ENCODE measurements at places on chromosomes 11 and 22.
A peak's percentile ranks its signal among the peaks of the same experiment; 100 is the strongest.

GRCh38 chr22:44538051-44538450, 40.0 kb upstream of the RTL6 start:
- no peak for DNase-seq

DNA sequence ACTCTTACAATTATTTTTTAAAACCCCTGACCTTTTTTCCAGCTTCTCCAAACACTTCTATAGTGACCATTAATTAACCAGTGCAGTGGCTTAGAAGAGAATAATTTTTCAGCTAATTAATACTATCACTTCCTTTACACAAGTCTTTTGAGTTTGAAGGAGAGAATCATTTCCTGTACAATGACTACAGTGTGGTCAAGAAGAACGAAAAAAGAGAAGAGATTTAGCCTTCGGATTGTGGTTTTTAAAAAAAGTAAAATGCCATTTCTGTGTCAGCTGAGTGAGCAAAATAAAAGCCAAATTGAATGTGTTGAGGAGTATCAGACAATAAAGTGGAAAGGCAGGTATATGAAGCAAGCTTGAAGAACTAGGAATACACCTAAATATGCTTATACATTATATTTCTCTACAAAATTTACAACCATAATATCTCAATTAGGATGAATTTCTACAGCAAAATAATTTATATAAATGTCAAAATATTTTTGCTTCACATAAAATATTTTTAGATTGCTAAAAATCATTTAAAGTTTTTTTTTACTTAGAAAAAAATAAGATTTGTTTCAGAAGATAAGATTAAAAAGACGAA, 1155.2 kb upstream of the CNTN5 start:
- DNase-seq, result no peak

GRCh38 chr22:19810381-19811201, 44.1 kb downstream of the GNB1L start:
- DNase-seq, result no peak

GRCh38 chr22:32644252-32645100, 157.0 kb upstream of the TIMP3 start:
- DNase-seq, result peak; percentile 76

GRCh38 chr11:47354913-47355282, 2.4 kb upstream of the MYBPC3 start:
- DNase-seq, result no peak

- no peak for DNase-seq
Observed at GRCh38 chr11:83011333-83012167, 60.1 kb downstream of the RAB30 start.

- DNase-seq, result no peak
Observed at GRCh38 chr11:68598816-68599653, 85.3 kb upstream of the GAL start.

GRCh38 chr11:112751772-112752171, 209.4 kb upstream of the NCAM1 start:
- no peak for DNase-seq

Data from RWPE2 (cell line).